ENCODE measurements at places on chromosomes 1 and 21.

- DNase-seq: no peak
Observed at GRCh38 chr1:197144570-197145325, 1.7 kb downstream of the ASPM start.

GRCh38 chr1:172581779-172582178 lies 48.8 kb downstream of the SUCO start:
- DNase-seq: no peak

DNA sequence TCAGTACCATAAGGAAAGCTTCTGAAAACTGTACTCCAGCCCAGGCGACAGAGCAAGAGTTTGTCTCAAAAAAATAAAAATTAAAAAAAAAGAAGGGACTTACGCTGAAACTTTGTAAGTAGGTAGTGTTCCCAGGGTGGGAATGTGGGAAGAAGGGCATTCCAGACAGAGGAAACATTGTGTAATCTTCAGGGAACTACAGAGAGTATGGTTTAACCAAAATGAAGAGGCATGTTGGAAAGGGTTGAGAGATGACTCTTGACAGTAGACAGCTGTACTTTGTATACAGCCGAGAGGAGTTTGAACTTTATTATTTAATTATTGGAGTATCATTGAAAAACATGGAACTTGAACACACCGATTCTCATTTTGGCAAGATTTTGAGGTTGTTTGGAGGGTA lies 43.0 kb downstream of the PPP2R5A start:
- DNase-seq: no peak

DNA sequence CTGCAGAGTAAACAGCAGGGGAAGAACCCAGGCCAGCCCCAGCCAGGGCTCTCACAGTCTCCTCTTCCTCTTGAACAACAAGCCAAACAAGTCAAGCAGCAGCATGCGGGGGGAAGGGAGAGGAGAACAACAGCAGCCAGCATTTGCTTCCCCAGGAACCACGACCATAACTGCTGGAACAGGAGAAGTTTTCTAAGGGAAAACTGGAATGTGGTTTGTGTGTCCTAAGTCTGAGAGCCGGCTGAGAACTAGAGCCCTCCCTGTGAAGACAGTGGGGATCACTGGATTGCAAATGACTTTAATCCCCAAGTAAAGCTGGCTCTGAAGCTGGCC lies 48.2 kb downstream of the COQ8A start:
- peak; percentile 39 for DNase-seq

- no peak for DNase-seq
Observed at GRCh38 chr1:171367436-171367835, 53.5 kb downstream of the FMO4 start.

- no peak for DNase-seq
Observed at GRCh38 chr1:23425193-23425494, 596 bp upstream of the TCEA3 start.

GRCh38 chr1:178693366-178693765 lies 31.7 kb upstream of the RALGPS2 start:
- peak; percentile 38 for DNase-seq

DNA sequence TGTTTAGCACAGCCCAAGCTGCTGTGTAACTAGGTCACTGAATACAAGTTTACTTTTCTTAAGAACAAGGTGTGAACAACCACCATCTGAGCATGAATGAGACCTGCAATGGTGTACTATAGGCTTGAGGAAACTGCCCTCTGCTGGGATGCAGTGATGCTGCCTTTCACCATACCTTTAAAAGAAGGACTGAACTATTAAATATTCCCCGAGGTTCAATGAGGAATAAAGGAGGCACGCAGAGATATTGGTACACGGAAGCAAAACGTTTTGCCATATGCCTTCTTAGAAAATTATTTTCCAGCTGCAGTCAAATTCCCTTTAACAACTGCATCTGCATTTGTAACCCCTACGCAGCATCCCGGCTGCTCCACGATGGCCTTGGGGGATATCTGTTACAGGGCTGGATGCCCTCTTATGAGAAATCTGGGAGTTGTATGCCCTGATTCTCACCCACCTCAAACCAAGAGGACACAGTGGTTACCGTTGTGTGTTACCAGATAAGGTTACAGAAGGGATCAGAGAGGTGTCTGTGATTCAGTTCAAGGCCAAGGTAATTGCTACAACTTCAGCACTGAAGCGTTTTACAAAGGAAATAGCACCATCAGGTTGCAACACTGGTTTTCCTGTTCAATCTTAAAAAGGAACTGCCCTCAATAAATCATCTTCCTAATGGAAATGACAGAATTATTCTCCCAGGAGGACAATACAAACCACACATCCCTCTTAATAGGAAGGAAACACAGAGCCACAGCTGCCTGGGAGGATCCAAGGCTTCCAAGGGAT lies 470.5 kb downstream of the LTN1 start:
- DNase-seq: peak; percentile 33

GRCh38 chr21:43866659-43867331 lies 1.8 kb downstream of the AGPAT3 start:
- no peak for DNase-seq

- DNase-seq: no peak
Observed at GRCh38 chr1:195733408-195733807, 874.8 kb downstream of the KCNT2 start.

DNA sequence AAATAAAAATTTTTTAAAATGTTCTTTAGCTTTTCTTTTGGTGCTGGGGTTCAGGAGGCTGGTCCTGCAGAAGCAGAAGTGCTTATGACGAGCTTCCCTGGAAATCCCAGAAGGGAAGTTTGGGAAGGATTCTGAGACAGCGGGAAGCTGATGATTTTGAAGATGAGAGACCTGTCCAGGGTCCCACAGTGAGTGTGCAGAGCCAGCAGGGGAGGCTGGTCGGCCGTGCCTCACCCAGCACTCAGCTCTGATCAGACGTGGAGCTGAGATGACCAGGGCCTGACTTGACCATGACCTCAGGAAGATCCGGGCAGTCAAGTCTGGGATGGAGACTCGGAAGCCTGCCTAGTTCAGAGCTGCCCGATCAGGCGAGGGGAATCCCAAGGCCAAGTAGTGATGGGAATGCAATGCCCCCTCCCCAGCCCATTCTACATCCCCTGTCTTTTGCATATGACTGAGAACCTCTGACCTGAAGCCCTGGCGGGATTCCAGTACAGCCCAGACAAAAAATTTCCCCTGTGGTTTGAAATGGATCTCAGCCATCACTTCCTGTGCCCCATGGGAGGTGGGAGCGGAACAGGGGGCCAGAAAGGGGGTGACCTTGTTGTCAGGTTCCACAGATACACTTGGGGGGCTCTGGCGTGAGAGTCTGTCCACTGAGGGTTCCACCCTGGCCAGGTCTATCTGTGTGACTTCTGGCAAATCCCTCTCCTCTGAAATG lies 96.8 kb upstream of the RUNX3 start:
- DNase-seq: no peak

- DNase-seq: no peak
Observed at GRCh38 chr1:174702011-174702410, 254.2 kb downstream of the GPR52 start.

DNA sequence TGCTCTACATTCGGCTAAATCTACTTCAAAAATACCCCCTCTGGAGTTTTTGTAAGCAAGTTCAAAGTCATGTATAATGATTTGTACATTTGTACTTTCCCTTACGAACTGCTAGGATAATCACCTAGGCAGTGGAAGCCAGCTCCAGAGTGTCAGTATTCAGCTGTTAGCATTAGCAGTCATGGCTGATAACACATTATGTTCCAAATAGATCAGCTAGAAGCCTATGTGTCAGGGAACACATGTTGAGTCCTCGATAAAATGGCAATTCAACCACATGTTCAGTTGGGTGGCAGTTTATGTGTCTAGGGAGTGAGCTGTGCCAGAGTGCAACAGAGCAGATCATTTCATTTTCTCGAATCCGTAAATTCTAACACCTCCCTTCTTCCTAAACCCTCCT lies 65.8 kb upstream of the KRTAP11-1 start:
- no peak for DNase-seq

DNA sequence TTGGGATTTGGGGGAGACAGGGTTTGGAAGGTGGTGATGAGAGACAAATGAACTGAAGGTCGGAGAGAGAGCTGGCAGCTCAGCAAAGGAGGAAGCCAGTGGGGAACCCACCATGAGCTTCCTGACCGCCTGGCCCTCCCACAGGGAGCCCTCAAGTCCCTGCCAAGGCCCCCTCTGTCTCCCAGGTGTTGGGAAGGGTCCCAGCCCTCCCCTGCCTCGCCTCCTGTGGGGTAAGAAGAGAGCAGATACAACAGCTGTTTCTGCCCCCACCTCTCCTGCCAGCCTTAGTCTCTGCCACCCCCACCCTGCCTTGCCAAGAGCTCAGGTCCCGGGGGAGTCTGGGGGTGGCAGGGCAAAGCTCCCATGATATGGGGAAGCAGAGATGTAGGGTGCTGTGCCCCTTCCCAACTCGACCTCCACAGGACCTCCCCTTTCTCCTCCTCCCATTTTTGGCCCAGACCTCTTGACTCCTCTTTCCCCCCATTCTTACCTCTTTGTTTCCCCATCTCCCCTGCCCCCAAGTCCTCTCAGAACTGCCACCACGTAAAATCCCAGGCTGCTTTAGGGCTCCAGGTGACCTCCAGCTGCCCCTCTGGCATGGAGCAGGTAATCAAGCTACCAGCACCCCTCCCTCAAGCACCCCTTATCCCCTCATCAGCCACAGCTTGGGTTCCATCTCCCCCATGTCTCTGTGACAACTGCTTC lies 556 bp downstream of the S100A1 start:
- no peak for DNase-seq

- DNase-seq: no peak
Observed at GRCh38 chr1:82600314-82600713, 799.6 kb downstream of the ADGRL2 start.

DNA sequence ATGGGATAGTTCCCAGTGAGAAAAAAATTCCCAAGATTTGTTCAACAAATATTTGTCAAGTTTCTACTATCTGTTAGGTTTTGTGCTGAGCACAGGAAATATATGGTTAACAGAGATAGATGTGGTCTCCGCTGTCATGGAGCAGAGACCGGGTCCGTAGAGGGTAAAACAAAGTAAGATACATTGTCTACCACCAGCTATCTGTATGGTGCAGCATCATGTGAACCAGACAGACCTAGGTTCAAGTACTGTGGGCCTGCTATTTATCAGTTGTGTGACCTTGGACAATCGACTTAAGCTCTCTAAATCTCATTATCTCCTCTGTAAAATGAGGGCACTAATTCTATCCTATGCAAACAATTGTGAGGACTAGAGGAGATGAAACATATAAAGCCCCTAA lies 109.8 kb downstream of the DUSP10 start:
- no peak for DNase-seq

DNA sequence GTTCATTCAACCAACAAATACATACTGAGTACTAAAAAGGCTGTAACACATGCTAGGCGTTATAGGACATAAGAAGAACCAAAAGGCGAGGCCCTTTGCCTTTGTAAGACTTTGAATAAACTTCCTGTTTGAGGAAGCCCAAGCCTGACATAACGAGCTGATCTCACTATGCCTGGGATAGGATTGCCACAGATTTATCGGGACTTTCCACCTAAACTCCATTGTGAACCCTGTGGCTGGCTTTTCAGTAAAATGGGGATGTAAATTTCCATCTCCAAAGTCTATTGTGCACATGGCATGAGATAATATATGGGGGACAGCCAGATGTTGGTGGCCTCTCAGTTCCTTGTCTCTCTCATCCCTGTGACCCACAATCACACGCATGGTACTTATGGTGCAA lies 41.9 kb downstream of the LMO4 start:
- DNase-seq: peak; percentile 35

DNA sequence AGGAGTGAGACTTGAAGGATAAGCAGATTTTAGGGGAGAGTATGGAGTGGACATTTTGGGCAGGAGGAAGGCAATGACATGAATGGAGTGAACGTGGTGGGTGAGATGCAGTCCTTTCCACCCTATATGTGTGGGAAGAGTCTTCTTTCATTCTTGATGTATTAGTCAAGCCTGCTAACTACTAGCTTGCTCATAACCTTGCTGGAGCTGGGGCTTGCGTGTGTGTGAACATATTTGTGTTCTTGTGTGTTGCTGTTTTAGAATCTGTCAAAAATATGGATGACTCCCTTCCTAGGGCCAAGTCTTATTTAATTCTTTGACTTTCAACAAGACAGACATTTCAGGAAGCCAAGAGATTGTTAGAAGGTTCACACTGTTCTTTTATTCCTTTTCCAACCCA lies 132.7 kb downstream of the UCK2 start:
- DNase-seq: no peak

DNA sequence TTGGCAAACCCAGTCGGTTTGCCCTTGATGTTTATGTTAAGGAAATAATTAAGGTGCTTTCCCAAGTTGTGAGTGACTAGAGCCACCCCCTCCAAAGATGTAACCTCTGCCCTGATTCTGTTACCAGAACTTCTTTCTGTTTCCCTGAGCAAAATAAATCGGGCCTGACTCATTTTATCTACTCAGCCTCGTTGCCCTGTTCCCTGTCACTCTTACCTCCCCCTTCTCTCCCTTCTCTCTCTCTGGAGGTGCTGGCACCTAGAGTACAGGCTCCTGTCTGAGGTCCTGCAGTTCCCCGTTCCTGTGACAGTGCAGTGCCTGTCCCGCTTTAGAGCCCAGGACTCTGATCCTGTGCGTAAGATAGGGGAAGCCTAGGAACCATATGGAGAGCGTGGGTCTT lies 35.4 kb downstream of the CXADR start:
- no peak for DNase-seq

DNA sequence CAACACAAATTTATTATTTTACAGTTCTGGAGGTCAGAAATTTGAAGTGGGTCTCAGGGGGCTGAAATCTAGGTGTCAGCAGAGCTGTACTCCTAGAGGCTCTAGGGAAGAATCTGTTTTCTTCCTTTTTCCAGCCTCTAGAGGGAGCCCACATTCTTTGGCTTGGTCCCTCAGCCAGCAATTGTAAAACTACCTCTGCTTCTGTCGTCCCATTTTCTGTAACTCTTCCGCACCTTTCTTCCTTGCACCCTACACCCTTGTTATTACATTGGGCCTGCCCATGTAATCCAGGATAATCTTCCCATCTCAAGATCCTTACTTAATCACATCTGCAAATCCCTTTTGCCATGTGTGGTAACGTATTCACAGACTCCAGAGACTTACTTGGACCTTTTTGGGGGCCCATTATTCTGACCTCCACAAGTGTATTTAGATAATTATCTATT lies 24.8 kb upstream of the THEM4 start:
- peak; percentile 72 for DNase-seq

- peak; percentile 14 for DNase-seq
Observed at GRCh38 chr1:96927125-96927524, 205.5 kb downstream of the PTBP2 start.

GRCh38 chr1:226979517-226980121 lies 39.5 kb downstream of the COQ8A start:
- DNase-seq: no peak

DNA sequence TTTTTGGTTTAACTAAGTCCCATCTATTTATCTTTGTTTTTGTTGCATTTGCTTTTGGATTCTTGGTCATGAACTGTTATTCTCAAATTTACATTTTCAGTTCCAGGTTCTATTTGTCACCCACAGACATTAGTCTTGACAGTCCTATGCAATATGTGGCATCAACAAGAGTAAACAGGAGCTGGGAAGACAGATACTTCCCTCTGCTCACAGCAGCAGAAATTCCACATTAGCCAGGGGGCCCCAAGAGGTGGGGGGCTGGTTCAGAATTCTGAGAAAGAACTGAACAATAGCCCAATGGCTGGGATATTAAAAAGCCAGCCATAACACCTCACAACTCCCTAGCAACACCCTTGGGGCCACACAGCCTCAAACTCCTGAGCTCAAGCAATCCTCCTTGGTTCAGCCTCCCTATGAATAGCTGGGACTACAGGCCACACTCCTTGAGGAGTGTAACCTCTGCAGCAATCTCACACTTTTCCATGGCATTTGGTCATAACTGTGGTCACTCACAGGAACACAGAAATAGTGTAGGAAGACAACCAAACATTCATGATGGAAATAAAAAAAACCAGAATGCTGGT lies 67.8 kb downstream of the ERG start:
- no peak for DNase-seq

All from neural progenitor cell (in vitro differentiated cells).